ENCODE measurements at places on chromosomes 6 and 20.

DNA sequence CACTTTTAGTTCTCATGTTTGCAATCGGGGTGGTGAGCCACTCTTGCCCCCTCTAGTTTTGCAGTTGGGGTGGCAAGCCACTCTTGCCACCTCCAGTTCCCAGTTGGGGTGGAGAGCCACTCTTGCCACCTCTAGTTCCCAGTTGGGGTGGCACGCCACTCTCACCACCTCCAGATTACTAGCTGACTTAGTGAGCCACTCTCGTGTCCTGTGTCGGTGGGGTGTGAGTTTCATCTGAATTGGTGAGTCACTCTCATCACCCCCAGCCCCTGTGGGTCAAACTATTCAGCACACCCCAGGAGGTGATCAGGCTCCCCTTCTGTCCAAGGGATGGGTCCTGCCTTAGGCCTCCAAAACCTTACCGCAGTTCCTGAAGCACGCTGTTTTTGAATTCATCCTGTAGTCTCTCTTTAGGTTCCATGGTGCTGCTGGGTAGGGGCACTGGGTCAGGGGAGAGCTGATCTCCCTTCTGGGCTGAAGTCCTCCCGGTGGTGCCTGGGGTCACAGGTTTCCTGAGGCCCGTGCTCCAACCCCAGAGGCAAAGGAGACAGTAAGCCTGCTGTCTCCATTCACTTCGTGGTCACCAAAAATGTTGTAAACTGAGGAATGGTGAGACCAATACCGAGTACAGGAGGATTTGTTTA lies 224.2 kb upstream of the SYNCRIP start:
- no peak for DNase-seq

DNA sequence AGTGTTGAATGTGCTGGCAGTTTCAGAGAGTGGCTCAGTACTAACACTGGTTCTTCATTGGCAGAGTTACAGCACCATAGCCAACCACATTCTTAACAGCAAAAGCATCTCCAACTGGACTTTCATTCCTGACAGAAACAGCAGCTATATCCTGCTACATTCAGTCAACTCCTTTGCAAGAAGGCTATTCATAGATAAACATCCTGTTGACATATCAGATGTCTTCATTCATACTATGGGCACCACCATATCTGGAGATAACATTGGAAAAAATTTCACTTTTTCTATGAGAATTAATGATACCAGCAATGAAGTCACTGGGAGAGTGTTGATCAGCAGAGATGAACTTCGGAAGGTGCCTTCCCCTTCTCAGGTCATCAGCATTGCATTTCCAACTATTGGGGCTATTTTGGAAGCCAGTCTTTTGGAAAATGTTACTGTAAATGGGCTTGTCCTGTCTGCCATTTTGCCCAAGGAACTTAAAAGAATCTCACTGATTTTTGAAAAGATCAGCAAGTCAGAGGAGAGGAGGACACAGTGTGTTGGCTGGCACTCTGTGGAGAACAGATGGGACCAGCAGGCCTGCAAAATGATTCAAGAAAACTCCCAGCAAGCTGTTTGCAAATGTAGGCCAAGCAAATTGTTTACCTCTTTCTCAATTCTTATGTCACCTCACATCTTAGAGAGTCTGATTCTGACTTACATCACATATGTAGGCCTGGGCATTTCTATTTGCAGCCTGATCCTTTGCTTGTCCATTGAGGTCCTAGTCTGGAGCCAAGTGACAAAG lies 17.0 kb upstream of the ADGRF4 start:
- no peak for DNase-seq

- no peak for DNase-seq
These were observed 120.3 kb downstream of the CLVS2 start for GRCh38 chr6:123116370-123116769.

DNA sequence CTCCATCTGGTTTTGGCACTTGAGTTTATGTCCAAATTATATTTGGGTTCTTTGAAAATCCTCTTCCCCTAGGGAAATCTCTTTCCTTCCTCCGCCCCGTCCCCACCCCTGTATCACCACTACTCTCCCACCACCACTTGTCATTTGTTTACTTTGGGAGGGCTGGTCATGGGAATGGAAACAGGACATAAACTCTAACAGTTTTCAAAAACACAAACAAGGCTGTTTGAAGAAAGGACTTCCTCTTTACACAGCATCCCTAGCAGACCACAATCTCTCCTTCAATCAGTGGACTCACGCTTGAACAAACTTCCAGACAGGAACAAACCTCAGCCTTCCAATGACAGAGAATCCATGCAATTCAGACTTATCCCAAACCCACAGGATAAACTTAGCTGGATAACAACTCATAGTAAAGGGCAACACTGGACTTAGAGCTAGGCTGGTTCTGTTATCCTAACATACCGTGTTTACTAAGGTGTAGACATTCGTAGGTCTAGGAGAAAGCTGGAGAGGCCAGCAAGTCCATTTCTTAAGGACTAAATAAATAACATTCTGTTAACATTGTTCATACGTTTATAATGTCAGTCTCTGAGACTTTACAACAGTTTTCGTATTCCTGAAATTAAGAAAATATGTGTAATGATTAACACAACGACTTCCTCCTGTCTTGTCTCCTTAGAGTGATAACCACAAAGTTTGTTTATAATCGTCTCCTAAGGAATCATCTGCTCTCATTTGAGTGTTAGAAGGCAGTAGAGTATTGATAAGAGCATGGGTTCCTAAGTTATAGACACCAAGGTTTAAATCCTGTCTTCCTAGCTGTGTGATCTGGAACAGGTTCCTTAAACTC lies 44.1 kb upstream of the CTAGE9 start:
- no peak for DNase-seq

- no peak for DNase-seq
These were observed 16.6 kb upstream of the LYRM2 start for GRCh38 chr6:89655122-89655521.

DNA sequence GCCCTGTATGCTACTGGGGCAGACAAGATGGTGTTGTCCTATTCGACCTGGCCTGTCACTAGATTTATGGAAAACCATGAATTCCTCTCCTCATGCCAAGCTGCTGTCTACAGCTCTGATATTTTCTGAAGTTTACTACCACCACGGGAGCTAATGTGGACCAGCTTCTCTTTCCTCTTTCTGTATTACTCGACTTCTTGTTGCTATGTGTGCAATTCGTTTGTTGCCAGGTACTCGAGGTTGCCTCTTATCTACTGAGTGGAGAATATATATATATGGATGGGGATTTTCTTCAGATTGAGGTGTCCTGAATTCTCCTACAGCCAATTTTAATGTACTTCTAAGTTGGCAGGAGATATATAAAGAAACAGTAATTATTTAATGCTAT lies 34.7 kb downstream of the MAN1A1 start:
- DNase-seq = no peak

GRCh38 chr6:142406131-142406530 lies 104.3 kb downstream of the ADGRG6 start:
- no peak for DNase-seq

DNA sequence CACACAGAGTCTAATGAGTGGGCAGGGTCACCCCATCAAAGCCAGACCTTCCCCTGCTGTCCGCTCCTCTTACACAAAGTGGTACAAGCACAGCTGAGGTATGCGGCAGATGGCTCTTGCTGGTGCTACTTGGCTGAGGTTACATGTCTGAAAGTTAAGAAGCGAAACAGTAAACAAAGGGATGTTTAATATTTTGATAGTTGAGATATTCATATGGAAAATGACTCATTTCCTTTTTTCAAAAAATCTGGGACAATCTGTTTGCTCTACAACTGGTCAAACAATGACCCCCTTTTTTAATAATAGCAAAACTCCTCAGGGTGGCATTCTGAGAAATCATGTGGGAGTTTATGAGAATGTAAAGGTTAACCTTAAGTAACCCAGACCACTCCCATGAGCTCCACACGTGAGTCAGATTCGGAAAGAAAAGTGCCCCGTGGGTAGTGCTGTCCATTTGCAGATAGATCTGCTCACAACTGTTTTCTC lies 245.3 kb downstream of the TBXT start:
- no peak for DNase-seq

- DNase-seq = no peak
These were observed 2.4 kb downstream of the JAG1 start for GRCh38 chr20:10671221-10671918.

GRCh38 chr6:31958741-31959739 lies at the start of the genes NELFE and SKIC2:
Gene NELFE (minus strand): TSS chr6:31958971. CDS start chr6:31958446, 525 bp downstream.
Gene SKIC2 (plus strand): TSS chr6:31959175. CDS start chr6:31959193, 18 bp downstream.
- peak; percentile 99 for DNase-seq

- no peak for DNase-seq
These were observed 272.5 kb upstream of the SOX4 start for GRCh38 chr6:21321076-21321475.

DNA sequence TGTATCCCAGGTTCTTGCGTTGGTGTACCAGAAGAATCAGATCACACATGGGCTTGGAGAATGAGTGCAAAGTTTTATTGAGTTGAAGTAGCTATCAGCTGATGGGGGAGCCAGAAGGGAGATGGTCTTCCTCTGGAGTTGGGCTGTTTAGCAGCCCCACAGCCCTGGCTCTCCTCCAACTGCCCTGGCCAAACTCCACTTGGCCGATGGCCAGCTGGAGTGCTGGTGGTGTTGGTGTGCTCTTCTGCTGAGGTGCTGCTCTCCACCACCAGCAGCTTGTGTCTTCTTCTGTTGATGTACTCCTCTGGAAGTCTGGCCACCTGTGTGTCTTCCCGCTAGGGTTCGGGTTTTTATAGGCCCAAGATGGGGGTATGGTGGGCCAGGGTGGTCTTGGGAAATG lies 172.8 kb downstream of the TINAG start:
- no peak for DNase-seq
